ENCODE measurements at places on chromosomes 5 and 9. TPM values are rescaled to one million over a fixed set of nuclear protein-coding genes. Genes with fewer than 3 reads are reported as not detected.

The PPP2R2B gene
- not detected for total RNA-seq

The ACTBL2 gene
- total RNA-seq = 0.47 TPM

DNA sequence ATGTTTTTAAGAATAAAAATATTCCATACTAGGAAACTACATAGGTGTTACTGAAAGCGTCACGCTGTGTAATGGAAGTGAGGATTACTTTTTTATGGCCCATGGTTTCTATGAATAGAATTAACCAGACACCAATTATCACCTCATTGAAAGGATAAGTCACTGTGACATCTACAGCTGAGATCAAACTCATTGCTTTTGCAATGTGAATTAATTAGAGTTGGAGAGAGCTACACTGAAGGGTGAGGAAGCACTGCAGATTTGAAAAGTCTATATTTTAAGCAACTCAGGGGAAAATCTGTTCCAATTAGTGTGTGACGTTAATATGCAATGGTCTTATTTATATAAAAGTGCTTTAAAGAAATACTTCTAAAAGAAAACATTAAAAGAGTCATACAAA, 1300.1 kb upstream of the DMAC1 start:
- DNase-seq = no peak

DNA sequence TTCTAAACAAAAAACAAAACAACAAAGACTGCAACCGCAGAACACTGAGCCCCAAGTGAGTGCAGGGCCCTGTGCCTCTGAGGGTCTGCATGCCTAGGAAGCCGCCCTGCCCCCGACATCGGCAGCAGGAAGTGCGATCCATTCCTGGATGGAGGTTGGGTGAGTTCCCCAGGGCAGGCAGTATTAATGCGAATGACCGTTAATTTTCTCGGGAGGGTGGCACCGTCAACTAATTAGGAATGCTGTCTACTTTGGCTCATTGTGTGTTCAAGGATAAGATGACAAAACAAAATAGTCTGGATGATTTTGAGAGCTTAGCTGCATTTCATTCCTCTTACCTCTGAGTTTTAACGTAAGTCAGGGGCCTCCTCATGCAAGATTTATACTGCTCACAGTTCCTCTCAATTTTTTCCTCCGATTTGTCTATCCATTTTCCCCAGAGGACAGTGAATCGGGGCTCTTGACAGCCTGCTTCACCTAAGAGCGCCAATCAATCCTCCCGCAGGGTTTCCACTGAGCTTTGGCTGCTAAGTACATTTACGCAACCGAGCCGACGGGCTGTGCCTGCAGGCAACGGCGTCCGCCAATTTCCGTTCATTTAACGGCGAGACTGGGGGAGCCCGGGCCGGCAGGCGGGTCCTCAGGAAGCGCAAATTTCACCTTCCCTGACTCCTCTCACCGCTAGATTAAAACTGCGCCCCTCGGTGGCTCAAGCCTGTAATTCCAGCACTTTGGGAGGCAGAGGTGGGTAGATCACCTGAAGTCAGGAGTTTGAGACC, 2.9 kb upstream of the NXNL2 start:
- no peak for DNase-seq

GRCh38 chr5:112584781-112585180, 152.9 kb upstream of the APC start:
- no peak for DNase-seq

GRCh38 chr5:173233347-173234128, 1.5 kb downstream of the NKX2-5 start:
- no peak for DNase-seq

DNA sequence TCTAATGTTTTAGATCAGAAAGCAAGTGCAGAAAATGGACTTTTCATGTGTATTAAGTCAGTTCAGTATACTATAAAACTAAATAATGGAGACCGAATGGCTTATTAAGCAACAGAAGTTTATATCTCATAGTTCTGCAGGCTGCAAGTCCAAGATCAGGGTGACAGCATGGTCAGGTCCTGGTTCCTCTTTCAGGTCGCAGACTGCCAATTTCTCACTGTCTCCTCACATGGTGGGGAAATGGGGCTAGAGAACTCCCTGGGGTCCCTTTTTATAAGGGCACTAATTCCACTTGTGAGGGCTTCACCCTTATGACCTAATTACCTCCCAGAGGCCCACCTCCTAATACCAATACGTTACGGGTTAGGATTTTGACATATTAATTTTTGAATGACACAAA, 48.7 kb downstream of the RICTOR start:
- DNase-seq = no peak

All from HT1080 (cell line).